ENCODE measurements at places on chromosomes 1 and 21. TPM values are rescaled to one million over a fixed set of nuclear protein-coding genes. Genes with fewer than 3 reads are reported as not detected.

Gene TTC24
- total RNA-seq, result 0.21 TPM

Gene DENND1B
- 24.5 TPM for total RNA-seq

Gene SPRR4
- not detected for total RNA-seq

Gene TLR5
- total RNA-seq, result 1.5 TPM

Gene CHML
- total RNA-seq, result 8.6 TPM

Gene SLAMF1
- not detected for total RNA-seq

GRCh38 chr1:50080904-50081586 is 27.7 kb upstream of the ELAVL4 start:
- no peak for DNase-seq

- DNase-seq, result no peak
These were observed 15.7 kb downstream of the GPR157 start for GRCh38 chr1:9112961-9113880.

DNA sequence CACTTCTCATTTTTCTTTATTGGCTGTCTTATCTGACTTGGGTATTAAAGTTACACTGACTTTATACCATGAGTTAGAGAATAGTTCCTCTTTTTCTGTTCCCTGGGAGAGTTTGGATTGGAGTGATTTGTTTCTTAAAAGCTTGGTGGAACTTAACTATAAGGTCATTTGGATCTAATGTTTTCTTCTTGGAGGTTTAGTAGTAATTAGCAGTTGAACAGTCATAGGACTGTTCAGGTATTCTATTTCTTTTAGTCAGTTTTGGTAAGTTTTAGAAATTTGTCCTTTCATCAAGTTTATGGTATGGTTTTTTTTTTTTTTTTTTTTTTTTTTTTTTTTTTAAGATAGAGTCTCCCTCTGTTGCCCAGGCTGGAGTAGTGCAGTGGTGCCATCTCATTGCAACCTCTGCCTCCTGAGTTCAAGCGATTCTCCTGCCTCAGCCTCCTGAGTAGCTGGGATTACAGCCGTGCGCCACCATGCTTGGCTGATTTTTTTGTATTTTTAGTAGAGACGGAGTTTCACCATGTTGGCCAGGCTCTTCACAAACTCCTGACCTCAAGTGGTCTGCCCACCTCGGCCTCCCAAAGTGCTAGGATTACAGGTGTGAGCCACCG is 6.3 kb downstream of the TTC3 start:
- DNase-seq, result no peak

GRCh38 chr1:193283016-193283415 is 96.6 kb upstream of the B3GALT2 start:
- DNase-seq, result no peak

GRCh38 chr1:187300081-187300480 is 471.3 kb downstream of the PLA2G4A start:
- no peak for DNase-seq

GRCh38 chr1:153035211-153035610 is 4.2 kb downstream of the SPRR1B start:
- no peak for DNase-seq

- DNase-seq, result peak; percentile 96
These were observed at the start of gene PPP1R12B for GRCh38 chr1:202348509-202349205. Gene PPP1R12B, plus strand, starts transcription at chr1:202348699. Its CDS starts 153 bp downstream, at chr1:202348852.

DNA sequence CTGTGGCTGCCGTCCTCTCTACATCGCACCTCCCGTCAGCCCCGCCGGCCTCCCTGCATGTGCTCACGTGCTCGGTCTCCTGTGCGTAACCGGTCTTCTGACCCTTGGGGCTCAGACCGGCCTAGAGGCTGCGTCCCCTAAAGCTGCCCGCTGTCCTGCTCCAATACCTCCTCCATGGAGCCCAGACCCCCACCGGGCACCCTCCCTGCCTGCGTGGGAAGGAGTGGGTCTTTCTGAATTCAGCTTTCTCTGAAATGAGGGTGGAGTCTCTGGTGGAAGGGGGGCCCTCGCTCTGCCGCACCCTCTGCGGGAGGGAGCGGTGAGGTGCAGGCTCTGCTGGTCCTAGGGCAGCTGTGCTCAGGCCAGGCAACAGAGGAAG is 18.7 kb upstream of the POFUT2 start:
- DNase-seq, result no peak

DNA sequence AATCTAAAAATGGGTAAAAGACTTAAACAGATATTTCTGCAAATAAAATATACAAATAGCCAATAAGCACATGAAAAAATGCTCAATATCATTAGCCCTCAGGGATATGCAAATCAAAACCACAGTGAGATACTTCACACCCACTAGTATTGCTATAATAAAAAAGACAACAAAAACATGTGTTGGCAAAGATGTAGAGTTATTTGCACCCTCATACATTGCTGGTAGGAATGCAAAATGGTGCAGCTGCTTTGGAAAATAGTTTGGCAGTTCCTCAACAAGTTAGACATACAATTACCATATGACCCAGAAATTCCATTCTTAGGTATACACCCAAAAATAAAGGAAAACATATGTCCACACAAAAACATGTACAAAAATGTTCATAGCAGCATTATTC is 30.2 kb downstream of the ZZZ3 start:
- no peak for DNase-seq

DNA sequence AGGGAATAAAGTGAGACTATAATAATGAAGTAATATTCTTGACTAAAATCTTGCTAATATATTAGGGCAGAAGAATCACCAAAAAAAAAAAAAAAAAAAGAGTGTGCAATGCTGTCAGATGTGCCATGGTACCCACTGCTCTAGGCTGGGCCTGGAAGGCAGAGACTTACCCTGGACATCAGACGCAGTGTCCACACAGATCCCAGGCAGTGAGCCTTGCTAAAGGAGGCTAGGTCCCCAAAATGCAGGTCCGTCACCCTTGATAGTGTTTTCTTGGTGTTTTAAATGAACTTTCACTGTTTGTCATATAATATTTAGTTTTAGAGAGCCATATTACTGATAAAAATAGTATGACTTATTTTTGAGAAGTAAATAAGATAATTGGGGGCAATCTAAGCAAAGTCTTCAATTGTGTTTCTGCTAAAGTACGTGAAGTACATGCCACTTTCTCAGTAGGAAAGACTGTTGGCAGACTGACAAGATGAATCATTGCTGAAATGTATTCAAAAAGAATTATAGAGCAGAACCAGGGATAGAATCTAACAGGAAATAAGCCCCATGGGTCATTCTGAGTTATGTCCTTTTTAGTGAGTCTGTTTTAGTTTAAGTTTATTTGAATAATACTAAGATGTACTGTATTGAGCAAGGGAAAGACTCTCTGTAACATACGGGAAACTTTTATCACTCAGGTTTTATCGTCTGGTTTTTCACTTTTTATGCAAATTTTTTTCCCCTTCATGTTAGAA is 74.6 kb upstream of the PDC start:
- no peak for DNase-seq

DNA sequence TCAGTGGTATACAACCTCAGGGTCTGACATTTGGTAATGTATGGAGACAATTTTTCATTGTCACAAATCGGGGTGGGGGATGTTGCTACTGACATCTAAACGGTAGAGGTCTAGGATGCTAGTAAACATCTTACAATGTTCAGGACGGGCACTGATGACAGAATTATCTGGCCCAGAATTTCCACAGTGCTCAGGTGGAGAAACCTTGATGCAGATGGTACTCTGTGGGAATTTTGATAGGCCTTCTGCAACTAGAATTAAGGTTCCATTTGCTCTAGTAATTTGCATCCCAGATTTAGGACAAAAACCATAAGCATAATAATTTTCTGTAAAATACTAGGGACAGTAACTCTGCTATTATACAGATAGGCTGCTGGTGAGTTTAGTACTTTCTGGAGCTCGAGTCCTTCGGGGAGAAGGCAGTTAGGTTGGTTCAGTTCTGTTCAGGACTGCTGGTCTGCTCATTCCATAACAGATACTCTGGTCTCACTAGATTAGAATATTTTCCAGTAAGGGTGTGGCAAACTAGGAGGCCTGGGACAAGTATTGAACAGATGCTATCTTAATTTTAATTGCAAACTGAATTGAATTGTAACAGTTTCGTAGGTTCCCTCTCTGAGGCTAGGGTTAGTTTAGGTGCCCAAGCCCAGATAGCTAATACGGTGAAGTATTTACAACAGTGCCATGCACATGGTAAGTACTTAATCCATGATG is 11.4 kb downstream of the METTL13 start:
- no peak for DNase-seq

- no peak for DNase-seq
These were observed 2.7 kb upstream of the YBX1 start for GRCh38 chr1:42679364-42679983.

- no peak for DNase-seq
These were observed 287.5 kb downstream of the SMYD3 start for GRCh38 chr1:246219508-246220030.
